Activated CD8-positive, alpha-beta T cell treated with anti-CD3 and anti-CD28 coated beads for 36 hours (primary cell): ENCODE measurements at places on chromosomes 3 and 15. TPM values are rescaled to one million over a fixed set of nuclear protein-coding genes. Genes with fewer than 3 reads are reported as not detected.

The AQP9 gene
- not detected for total RNA-seq

The COL6A5 gene
- not detected for total RNA-seq

The NAALADL2 gene
- not detected for total RNA-seq

The CCDC33 gene
- total RNA-seq = 0.16 TPM

- no peaks in the 10 kb centered on the region for H3K27me3 ChIP-seq
- no peak overlapping the region for H3K27ac ChIP-seq
- H3K4me3 ChIP-seq = no peak overlapping the region
- H3K36me3 ChIP-seq = no peaks in the 10 kb centered on the region
- no peak for DNase-seq
Measured at GRCh38 chr3:99167071-99167470, 265.6 kb upstream of the DCBLD2 start.

DNA sequence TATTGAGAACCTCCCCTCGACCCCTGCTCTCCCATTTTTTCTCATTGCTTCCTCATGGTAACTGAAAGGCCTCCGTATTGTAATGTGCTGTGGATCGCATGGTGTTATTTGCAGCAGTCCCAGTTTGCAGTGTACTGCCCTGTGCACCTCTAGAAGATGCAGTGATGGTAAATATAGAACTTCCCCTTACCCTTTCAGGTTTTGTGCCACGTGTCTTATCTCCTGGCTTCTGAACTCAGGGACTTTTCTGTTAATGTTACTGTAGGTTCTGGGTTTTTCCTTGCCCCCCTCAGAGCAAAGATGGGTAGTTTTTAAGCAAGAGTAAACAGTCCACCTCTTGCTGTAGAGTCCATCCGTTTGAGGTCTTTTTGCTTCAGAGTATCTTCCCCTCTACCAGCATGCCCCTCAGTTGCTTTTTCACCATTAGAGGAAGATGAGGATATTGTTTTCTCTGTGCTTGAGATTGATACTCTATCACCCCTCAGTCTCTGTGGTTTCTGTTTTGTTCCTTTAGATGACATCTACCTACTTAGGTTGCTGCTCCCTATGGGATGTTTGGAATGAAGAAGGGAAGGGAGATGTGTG lies 22.4 kb downstream of the CHD2 start:
- peaks cover 76% of the 10 kb centered on the region for H3K4me1 ChIP-seq
- H3K27ac ChIP-seq = peak overlapping the region; percentile 86
- no peaks in the 10 kb centered on the region for H3K27me3 ChIP-seq
- no peak for DNase-seq

GRCh38 chr3:66962664-66963063 lies 35.4 kb upstream of the KBTBD8 start:
- H3K36me3 ChIP-seq = no peaks in the 10 kb centered on the region
- DNase-seq = no peak
- H3K27me3 ChIP-seq = peaks cover 10% of the 10 kb centered on the region
- no peak overlapping the region for H3K4me3 ChIP-seq
- no peak overlapping the region for H3K27ac ChIP-seq
- no peaks in the 10 kb centered on the region for H3K4me1 ChIP-seq

GRCh38 chr15:90845201-90845949 lies 23.0 kb upstream of the FURIN start:
- peak overlapping the region; percentile 61 for H3K27ac ChIP-seq
- H3K36me3 ChIP-seq = no peaks in the 10 kb centered on the region
- no peaks in the 10 kb centered on the region for H3K27me3 ChIP-seq
- no peak overlapping the region for H3K4me3 ChIP-seq
- peak; percentile 84 for DNase-seq

GRCh38 chr15:25886498-25887140 lies 23.5 kb upstream of the ATP10A start:
- DNase-seq = no peak
- no peaks in the 10 kb centered on the region for H3K4me1 ChIP-seq
- peaks cover 2% of the 10 kb centered on the region for H3K27me3 ChIP-seq
- H3K4me3 ChIP-seq = no peak overlapping the region

GRCh38 chr3:114034787-114035545 lies 21.4 kb downstream of the CCDC191 start:
- H3K36me3 ChIP-seq = peaks cover 15% of the 10 kb centered on the region
- H3K4me3 ChIP-seq = no peak overlapping the region
- H3K4me1 ChIP-seq = peaks cover 4% of the 10 kb centered on the region

DNA sequence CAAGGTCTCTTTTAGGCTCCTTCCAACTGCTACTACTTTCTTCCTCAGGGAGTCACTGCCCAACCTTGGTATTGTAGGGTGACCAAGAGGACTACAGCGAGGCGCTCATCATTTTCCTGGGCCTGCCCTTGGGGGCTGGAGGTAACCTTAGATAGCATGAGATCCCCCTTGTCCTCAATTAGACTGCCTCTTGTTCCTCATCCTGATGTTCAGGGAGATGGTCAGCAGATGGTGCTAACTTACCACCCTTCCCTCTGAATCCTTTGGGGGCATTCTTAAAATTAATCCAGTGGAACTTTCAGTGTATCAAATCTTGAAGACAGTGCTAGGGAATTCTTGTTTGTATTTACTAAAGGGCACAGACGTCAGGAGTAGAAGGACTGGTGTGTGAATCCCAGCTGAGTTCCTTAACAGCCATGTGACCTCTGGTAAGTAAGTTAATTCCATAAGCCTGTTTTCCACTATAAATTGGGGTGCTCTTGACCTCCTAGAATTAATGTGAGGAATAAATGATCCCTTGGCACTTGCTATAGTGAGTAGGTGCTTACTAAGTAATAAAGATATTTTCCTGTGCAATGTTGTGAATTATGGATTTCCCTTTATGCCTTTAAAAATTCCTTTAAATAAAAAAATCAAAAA lies 4.1 kb upstream of the CLPX start:
- H3K27me3 ChIP-seq = no peaks in the 10 kb centered on the region
- H3K4me1 ChIP-seq = peaks cover 5% of the 10 kb centered on the region
- H3K4me3 ChIP-seq = no peak overlapping the region
- DNase-seq = peak; percentile 58
- no peak overlapping the region for H3K27ac ChIP-seq
- peaks cover 1% of the 10 kb centered on the region for H3K36me3 ChIP-seq

- H3K27ac ChIP-seq = no peak overlapping the region
- peaks cover 77% of the 10 kb centered on the region for H3K4me1 ChIP-seq
Measured at GRCh38 chr3:122502139-122502538, 12.6 kb downstream of the KPNA1 start.
